ENCODE measurements at places on chromosomes 7 and 10. TPM values are rescaled to one million over a fixed set of nuclear protein-coding genes. Genes with fewer than 3 reads are reported as not detected.

Gene OR2A14
- total RNA-seq, result not detected

DNA sequence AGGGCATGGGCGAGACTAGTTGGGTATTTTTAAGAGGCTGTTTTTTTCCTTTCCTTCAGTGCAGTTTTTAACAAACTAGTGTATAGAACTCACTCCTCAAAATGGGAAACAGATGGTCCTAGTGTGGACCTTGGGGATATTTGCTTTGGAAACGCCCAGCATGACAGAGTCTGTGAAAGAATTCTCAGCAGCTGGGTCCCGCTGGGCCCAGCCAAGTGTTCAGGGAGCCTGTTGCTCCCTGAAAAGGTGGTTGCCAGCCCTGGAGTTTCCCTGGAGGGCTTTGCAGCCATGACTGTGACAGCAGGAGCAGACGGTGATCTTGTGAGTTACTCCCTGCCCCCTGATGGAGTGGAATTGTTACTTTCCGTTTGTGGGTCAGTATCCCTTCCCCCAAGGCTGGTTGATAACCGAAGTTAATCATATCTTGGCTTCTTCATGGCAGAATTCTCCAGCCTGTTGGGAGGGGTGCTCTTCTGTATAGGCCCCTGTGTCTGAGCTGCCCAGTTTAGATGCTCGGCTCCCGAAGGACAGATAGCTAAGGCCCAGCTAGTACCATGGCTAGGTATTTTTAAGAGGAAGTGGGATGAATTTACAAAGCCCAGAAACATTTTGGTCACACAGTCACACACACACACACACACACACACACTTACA, 278.6 kb upstream of the HABP2 start:
- no peak for DNase-seq

GRCh38 chr7:15891151-15891881, 204.8 kb upstream of the MEOX2 start:
- no peak for DNase-seq

- DNase-seq, result peak; percentile 51
Measured at GRCh38 chr7:103343758-103344452, 662 bp downstream of the DNAJC2 start.

- DNase-seq, result no peak
Measured at GRCh38 chr10:92238586-92239098, 52.2 kb downstream of the CPEB3 start.

GRCh38 chr10:131312478-131312836, 936 bp upstream of the TCERG1L start:
- DNase-seq, result peak; percentile 61

DNA sequence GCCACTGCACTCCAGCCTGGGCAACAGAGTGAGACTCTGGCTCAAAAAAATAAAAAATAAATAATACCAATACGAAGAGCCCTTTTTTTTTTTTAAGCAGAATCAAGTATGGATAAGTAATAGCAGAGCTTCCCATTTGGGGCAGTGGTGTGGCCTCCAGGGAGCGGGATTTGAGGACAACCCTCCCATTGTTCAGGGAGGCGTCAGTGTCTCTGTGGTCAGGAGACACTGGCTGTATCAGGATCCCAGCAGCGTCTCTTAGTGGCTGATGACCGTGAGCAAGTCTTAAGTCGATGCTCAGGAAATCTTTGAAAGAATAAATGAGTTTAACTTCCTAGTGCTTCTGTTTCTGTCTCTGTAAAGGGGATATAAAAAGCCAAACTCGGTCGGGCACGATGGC, 25.2 kb upstream of the SH2B2 start:
- no peak for DNase-seq

Gene CD36
- 726 TPM for total RNA-seq

GRCh38 chr10:43674553-43675210, 26.0 kb upstream of the ZNF32 start:
- no peak for DNase-seq

Gene KMT2E
- 94.6 TPM for total RNA-seq

Gene ACTA2
- 291 TPM for total RNA-seq

Gene PILRA
- total RNA-seq, result 40.9 TPM

GRCh38 chr7:47693216-47693615, 111.3 kb upstream of the TNS3 start:
- DNase-seq, result no peak

Gene STOX1
- 10.1 TPM for total RNA-seq

DNA sequence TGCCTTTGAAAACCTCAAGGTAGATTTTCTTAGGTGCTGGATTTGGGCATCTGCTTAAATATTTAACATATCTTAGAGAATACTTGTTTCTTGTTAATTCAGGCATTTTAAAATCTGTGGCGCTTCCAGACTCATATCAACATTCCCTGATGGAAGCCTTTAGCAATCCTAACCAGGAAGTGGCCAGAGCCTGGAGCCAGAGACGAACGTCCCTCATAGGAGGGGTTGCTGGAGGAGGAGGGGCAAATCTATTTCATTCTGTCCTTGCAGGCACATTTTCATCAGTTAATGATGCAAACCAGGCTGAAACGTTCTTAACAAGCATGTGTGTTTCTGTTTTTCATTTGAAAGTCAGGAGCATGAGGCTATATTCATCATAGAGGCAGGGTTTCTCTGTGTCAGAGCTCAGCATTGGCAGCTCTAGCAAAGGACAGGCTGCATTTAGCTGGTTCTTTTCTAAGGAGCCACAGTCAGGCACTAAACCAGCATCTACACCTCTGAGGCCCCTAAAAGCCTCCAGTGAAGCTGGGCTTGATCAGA, 17.8 kb upstream of the IFIT2 start:
- DNase-seq, result peak; percentile 94

- DNase-seq, result no peak
Measured at GRCh38 chr10:124323806-124324205, 94.9 kb downstream of the OAT start.

Gene CYP2C18
- 1.4 TPM for total RNA-seq

Gene INPP5A
- 37.0 TPM for total RNA-seq

DNA sequence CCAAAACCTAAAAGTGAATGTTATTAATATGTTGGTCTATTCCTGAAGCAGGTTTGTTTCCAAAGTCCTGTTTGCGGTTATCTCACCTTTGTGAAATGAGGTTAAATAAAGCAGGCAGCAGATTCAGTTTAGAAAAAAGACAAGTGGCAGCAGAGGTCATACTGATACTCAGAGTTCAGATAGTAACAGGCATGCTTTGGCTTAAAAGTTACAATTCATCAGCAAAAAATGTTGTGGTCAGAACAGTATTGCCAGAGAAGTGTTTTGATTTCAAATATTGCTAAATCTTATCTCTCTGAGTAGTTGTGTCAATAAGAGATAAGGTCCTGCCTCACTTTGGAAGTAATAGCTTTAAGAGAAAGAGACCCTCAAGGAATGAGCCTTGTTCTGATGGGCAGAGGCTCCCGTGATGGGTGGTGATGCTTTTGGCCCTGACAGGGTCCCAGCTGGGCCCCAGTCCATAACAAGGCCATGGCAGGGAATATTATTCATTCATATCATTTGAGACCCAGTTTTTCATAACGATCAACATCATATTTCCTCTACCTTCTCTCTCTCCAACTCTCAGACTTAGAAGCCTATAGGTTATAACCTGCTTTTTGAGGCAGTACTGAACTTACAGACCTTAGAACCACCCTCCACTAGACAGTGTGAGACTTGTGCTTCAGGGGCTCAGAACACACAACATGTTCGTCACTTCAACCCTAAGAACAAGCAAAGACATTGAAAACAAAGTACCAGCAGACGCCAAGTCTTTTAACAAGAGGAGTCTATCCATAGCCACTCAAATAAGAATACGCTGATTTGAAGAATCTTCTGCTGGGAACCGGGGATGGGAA, 58.5 kb upstream of the AHR start:
- no peak for DNase-seq

Gene CYP3A4
- not detected for total RNA-seq

GRCh38 chr10:7563770-7564169, 103.0 kb downstream of the ITIH5 start:
- DNase-seq, result no peak

- no peak for DNase-seq
Measured at GRCh38 chr10:131314799-131315198, 3.3 kb upstream of the TCERG1L start.

DNA sequence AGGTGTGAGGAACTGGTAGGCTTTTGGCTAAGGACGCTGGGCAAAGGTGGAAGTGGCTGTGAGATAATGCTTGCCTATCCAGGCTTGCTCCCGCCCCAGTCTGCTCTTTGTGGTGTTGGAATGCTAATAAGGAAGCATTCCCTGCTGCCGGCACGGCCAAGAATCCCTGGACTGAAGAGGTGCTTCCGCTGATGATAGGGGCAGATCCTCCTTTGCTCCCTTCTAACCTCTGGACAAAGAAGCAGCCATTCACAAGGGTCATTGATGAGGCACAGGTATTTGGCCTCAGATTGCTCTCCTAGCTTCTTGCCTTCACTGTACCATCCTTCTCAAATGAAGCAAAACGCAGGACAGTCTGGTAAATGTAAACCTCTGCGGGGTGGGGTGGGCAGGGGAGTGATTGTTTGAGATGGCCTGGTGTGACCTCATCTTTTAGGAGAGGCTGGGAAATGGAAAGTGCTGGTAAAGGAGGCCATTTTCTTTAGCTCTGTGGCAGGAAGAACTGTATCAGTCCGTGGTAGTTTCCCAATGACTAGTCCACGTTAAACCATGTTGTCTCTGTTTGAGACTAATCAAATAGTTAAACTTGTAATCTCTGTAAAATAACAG, 1.7 kb downstream of the PGAM1 start:
- DNase-seq, result no peak

DNA sequence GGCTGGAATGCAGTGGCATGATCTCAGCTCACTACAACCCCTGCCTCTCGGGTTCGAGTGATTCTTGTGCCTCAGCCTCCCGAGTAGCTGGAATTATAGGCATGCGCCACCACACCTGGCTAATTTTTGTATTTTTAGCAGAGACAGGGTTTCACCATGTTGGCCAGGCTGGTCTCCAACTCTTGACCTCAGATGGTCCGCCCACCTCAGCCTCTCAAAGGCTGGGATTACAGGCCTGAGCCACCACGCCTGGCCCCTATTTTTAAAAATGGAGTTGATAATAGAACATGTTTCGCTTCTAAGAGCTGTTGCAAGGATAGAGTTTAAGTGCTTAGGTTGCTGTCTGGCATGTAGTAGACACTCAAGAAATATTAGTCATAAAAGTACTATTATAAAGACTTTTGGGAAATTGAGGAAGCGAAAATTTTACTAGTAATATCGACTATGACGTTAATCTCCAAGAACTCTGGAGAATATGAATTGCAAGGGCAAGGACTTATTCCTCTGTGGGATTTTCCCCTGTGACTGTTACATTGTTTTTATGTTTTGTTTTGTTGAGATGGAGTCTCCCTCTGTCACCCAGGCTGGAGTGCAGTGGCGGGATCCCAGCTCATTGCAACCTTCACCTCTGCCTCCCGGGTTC, 7.9 kb downstream of the GTF2I start:
- DNase-seq, result no peak

DNA sequence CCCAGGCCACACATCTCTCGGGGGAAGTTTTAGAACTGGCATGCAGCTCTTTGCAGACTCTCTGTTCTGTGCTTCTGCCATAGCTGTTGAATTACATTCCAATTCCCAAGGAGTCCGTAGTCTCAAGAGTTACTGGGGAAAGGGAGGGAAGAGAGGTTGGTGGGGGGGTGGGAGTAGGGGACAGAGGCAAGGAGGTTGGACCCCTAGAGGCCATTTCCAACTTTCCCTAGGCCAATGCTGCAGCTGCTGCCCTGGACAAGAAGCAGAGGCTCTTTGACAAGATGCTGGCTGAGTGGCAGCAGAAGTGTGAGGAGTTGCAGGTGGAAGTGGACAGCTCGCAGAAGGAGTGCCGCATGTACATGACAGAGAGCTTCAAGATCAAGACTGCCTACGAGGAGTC, 23.8 kb downstream of the MYH16 start:
- DNase-seq, result no peak

DNA sequence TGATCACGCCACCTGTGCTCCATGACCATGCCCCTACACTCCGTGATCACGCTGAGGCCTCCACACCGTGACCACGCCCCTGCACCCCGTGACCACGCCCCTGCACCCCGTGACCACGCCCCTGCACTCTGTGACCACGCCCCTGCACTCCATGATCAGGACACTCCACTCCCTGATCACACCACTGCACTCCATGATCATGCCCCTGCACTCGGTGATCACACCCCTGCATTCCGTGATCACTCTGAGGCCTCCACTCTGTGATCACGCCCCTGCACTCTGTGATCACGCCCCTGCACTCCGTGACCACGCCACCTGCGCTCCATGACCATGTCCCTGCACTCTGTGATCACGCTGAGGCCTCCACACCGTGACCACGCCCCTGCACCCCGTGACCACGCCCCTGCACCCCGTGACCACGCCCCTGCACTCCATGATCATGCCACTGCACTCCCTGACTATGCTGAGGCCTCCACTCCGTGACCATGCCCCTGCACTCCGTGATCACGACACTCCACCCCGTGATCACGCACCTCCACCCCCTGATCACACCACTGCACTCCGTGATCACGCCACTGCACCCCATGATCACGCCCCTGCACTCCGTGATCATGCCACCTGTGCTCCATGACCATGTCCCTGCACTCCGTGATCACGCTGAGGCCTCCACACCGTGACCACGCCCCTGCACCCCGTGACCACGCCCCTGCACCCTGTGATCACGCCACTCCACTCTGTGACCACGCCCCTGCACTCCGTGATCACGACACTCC, 27.7 kb downstream of the STK32C start:
- no peak for DNase-seq

GRCh38 chr10:124820121-124820520, 18.5 kb downstream of the ABRAXAS2 start:
- DNase-seq, result no peak

- DNase-seq, result no peak
Measured at GRCh38 chr10:77297393-77297739, 340.2 kb downstream of the KCNMA1 start.

DNA sequence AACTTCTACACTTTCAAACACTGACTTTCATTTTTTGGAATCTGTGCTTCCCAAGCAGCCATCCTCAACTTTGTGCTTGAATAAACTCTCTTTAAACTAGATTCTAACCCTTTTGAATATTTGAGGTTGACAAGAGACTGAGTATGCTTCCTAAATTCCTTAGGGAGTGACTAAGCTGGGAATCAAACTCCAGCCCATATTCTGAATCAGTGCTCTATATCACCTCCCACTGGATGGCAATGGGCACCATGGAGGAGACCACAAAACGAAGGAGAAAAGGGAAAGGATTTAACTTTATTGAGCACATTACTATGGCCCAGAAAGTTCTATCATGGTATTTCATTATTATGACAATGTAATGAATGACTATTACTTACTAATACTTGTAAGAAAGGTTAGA, 17.2 kb upstream of the SLC26A4 start:
- DNase-seq, result no peak

- DNase-seq, result no peak
Measured at GRCh38 chr7:48170506-48170905, 752 bp upstream of the ABCA13 start.

Gene STRIP2
- 2.0 TPM for total RNA-seq

Gene ANXA8L1
- 12.0 TPM for total RNA-seq

DNA sequence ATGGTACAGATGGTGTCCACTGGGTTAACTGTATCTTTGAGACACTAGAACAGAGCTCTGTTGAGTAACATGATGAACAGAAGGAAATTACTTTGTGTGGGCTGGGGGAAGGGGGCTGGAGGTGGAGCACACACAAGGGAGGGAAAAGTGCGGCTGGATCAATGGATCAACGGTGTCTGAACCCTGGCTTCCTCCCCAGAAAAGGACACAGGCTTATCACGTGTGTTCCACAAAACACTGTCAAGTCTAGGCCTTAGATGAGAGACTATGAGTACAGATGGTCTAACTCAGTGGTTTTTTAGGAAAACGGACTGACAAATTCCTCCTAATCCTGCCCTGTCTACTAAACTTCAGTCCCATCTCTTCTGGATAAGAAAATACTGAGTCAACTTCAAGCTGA, 27.8 kb downstream of the HSPB1 start:
- DNase-seq, result no peak

- no peak for DNase-seq
Measured at GRCh38 chr7:40711706-40712105, 576.9 kb downstream of the SUGCT start.

Gene CUL1
- total RNA-seq, result 56.5 TPM

Gene RARRES2
- 123 TPM for total RNA-seq
